Stimulated activated CD8-positive, alpha-beta memory T cell treated with anti-CD3 and anti-CD28 coated beads, Interleukin-15, amount 100 ng/mL, for 4 hours (primary cell): ENCODE measurements at places on chromosomes 7 and 10.

GRCh38 chr10:101388676-101389276 is 34.8 kb downstream of the BTRC start:
- no peak for DNase-seq

DNA sequence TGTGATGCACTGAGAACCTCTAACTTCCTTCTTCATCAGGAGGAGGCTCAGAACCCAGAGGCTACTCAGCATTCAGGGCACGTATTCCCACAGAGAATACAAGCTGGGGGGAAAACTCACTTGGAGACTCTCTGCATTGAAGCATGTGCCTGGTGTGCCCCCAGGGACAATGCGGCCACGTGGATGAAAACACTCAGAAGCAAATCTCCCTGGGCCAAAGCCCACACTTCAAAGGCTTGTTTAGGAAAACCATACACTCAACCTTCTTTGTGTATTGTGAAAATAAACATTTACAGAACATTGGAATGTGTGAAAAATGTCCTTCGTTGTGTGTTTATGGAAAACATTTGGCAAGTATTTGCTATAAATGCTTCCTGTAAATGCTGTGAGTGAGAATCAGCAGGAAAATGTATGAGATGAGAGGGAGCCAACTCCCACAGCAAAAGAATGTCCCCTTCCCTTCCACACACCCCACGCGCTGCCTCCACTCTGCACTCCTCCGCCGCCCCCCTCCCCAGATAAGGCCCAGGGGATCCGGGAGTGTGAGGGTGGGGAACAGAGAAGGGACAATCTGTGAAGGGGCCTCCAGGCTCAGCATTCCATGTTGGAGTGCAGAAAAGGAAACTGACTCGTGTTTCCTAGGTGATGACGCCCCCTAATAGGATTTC is 339.5 kb downstream of the ELMO1 start:
- DNase-seq, result no peak

DNA sequence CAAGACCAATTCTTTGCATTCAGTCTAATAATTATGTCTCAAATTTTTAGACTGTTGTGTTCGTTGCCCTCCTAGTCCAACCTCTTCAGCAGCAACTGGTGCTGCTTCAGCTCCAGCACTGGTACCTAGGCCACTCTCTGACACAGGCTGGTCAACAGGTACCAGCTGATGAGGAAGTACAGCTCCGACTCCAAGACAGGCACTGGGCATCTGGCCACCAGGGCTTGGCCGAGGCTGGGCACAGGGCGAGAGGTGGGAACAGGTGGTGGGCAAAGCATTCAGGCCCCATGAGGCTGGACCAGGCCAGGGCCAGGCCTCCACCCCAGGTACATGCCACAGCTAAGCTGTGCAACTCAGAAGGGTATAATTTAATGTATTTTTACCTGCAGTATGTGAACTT is 151.5 kb upstream of the AGR3 start:
- no peak for DNase-seq

DNA sequence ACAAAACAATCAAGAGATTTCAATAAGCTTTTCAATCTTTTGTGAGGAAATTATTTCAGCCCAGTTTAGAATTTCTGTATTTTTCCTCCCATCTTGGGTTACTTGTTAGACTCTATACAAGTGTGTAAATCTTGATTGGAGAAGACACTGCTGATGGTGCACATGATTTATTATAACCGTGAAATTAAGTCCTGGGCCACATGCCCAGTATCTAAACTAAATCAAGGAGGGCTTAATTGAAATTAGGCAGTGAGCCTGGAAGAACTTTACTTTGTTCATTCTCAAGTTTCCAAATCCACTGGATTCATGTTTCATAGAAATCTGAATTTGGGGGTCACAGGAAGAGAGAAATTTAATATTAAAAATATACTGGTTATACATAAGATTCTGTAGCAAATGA is 44.5 kb downstream of the CSTF2T start:
- DNase-seq, result no peak

- DNase-seq, result no peak
These were observed 183.2 kb upstream of the LYZL1 start for GRCh38 chr10:29105516-29106215.

DNA sequence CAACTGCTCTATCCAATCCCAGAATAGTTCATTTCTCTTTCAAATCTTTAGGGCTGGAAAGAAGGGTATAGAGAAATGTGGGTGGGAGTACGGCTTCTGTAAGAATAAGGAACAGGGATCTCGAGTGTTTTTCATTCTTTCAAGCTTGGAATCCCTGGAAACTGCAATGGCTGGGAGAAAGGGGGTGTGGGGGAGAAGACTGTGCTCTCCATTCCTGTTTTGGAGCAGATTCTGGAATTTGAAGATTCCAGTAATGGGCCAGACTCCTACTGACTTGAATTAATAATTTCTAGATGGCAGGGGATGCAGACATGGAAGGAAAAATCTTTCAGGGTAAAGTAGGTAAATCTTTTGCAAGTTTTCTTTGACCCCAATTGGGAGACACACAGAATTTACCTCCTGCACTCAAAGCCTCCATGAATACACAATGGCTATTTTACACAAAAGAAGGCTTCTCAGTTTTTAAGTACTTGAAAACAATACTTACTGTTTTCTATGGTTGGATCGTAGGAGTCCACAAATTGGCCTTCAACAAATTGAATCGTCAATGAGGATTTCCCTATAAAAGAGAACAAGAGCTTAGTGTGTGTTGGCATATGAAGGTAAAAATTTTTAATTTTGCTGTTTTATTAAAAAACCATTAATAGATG is 29.1 kb downstream of the RHEB start:
- DNase-seq, result no peak

DNA sequence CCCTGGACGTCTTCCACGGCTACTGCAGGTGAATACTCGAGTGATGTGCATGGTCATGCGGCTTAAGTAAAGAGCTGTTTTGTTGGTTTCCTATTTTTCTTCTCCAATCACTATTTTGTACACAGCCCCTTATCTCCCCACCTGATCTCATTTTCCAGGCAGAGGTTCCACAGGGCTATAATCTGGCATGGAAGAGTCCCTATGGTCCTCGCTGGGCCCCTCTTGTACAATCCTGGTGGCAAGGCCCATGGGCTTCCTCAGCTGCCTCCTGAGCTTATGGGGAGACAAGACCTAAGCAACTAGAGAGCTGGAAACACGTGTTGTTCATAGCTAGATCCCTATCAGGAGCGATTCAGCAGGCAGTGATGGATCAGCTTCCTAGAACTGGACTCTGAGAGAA is 181.3 kb upstream of the ADO start:
- DNase-seq, result no peak

DNA sequence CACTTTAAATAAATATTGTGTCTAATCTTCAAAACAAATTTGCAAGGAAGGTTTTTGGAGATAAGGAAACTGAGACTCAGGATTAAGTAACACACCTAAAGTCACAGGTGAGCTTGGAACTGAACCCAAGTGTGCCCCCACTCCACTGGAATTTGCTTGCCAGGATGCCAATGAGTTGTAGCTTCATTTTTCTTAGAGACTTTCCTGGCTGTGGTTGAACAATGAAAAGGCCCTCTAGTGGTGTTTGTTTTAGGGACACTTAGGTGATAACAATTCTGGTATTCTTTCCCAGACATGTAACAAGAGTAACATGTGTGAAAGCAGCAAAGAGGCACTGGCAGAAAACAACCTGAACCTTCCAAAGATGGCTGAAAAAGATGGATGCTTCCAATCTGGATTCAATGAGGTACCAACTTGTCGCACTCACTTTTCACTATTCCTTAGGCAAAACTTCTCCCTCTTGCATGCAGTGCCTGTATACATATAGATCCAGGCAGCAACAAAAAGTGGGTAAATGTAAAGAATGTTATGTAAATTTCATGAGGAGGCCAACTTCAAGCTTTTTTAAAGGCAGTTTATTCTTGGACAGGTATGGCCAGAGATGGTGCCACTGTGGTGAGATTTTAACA is 1.5 kb downstream of the IL6 start:
- no peak for DNase-seq

DNA sequence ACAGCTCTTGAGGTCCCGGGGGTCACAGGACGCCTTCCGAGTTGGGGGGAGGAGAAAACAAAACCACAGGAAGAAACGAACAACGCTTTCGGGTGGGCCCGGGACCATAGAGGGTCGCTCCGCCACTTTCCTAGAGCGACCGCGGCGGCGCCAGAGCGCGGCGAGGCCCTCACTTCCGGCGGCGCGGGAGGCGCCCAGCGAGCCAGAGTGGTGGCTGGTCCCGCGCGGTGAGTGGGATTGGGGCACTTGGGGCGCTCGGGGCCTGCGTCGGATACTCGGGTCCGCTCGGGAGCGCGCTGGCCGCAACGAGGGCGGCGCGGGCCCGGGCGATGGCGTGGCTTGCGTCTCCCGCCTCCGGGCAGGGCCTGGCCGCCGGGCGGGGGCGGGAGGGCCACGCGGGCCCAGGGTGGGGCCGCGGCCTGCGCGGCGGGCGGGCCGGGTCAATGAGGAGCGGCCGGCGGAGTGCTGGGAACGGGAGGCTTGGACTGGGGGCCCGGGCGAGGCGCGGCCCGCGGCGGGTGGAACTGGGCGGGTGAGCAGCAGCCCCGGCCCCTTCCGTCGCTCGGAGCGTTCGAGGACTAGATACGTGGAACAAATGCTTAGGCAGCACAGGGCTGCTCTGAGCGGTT is at the start of gene ZNF22:
Gene ZNF22, plus strand, starts transcription at position 172 of the 629 bp plus-strand sequence. CDS start 2,446 bp downstream, outside the sequence.
- peak; percentile 68 for DNase-seq

DNA sequence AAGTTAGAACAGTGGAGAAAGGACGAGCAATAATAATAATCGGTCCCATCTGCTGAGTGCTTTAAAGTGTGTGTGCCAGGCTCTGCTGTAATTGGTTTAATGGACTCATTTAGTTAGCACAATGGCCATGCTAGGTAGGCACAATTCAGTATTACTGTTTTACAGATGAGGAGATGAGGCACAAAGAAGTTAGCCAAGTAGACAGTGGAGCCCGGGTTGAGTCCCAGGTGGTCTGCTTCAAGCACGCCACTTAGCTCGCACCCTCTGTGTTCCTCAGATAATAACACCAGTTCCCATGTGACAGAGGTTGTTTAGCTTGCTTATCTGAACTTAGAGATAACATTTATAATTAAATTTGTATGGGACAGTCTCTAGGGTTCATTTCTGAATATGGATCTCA is 101.6 kb upstream of the GJD4 start:
- no peak for DNase-seq

DNA sequence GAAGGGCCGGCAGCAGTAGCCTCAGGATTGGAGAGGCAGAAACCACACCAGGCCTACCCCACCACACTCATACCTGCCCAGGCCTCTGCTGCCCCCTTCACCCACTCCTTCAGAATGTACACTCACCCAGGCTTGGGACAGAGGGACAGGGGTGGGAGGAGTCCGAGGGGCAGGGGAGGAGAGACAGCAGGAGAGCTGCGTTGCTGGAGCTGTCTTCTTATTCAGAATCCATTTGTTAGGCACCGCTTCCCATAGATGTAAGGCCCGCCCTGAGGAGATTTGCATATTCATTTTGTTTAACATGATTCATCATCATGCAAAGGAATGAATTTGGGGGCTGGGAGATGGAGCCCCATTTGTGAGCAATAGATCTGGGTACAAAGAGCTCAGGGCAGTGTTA is 156.7 kb downstream of the CDH23 start:
- DNase-seq, result no peak
